Ovary (tissue), 10 donors: ENCODE measurements at places on chromosomes 4 and X. TPM values are rescaled to one million over a fixed set of nuclear protein-coding genes. Genes with fewer than 3 reads are reported as not detected.

DNA sequence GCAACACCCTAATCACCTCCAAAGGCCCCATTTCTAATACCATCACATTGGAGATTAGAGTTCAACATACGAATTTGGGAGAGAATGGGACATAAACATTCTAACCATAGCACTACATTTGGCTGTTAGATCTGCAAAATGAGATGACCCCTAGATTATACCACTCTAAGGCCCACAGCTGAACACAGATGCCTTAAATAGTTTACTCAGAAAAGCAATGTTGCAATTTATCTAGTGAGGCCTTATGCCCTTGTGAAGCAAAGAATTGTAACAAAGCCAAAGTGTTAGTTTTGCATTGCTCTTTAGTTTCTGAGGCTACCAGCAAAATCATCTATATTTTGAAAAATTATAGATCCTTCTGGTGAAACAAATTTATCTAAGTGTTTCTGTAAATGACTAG, 31.6 kb upstream of the ARHGEF6 start:
- H3K4me3 ChIP-seq, result no peak overlapping the region
- no peaks in the 10 kb centered on the region for H3K36me3 ChIP-seq
- no peaks in the 10 kb centered on the region for H3K27me3 ChIP-seq
- DNase-seq, result no peak
- no peaks in the 10 kb centered on the region for H3K4me1 ChIP-seq

- DNase-seq, result no peak
- no peaks in the 10 kb centered on the region for H3K4me1 ChIP-seq
- no peak overlapping the region for H3K4me3 ChIP-seq
- H3K27ac ChIP-seq, result no peak overlapping the region
- no peaks in the 10 kb centered on the region for H3K27me3 ChIP-seq
Observed at GRCh38 chr4:108261026-108261425, 92.3 kb upstream of the LEF1 start.

The TCEAL6 gene
- 3.0 TPM for total RNA-seq

DNA sequence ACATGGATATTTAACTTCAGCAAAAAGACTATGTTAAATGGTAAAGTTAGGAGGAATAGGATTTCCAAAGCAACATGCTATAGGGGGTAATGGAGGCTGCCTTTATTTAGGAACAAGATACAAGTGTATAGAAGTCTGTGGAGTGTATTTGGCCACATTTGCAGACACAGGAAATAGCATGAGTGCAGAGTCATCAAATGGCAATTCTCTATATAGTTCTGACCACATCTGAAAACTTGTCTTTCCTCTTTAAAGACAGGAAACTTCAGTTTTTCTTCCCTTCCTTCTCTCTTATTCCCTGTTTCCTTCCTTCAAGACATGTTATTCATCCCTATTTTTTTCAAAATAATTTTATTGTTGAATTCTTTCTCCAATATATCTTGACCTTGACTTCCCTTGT, 119.3 kb upstream of the PITX2 start:
- H3K4me3 ChIP-seq, result no peak overlapping the region
- no peak overlapping the region for H3K27ac ChIP-seq
- H3K4me1 ChIP-seq, result no peaks in the 10 kb centered on the region
- no peaks in the 10 kb centered on the region for H3K27me3 ChIP-seq
- DNase-seq, result no peak

DNA sequence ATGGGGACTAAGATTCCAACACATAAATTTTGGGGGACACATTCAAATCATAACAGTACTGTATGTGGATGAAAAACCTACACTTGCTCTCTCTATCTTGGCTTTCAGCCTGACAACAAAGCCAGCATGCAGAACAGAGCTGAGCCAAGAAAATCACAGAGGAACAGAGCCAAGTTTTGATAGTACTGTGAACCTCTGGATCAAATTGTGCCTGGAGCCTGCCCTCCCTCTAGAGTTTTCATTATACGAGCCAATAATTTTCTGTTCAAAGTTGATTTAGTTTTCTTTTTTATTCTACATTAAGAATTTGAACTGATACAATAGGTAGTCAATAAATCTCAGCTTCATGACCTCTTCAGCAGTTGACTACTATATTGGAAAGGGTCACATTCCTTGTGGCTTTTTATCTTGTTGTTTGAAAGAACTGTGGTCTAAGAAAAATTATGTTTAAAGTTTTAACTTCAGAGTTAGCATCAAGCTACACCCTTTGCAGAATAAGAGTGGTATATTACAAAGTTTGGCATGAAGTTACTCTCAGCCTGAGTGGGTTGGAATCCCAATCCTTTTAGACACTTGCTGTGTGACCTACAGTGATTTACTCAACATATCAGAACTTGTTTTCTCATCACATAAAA, 31.1 kb downstream of the GRID2 start:
- no peak for DNase-seq
- no peaks in the 10 kb centered on the region for H3K36me3 ChIP-seq
- no peak overlapping the region for H3K27ac ChIP-seq
- H3K4me1 ChIP-seq, result peaks cover 6% of the 10 kb centered on the region
- H3K4me3 ChIP-seq, result no peak overlapping the region

DNA sequence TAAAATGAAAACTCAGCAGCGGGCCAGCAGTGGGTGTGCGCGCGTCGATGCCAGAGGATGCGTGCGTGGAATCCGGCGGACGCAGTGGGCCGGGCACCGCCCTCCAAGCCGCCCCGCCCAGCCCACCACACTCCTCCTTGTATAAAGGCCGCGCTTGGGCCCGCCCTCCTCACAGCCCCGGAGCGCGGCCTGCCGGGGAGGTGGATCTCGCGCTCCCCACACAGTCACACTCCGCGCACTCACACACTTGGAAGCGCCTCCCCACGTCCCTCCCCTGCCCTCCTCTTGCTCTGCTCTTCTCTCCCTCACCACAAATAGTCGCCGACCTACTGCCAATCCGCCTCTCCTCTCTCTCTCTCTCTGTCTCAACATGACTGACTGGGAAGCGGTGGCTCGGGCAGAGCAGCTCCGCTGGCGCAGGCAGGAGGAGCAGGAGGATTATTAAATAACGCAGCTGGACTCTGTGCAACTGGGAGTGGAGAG, at the start of gene CCSER1:
CCSER1 (plus strand) TSS at position 172 of the 483 bp plus-strand sequence.
- no peaks in the 10 kb centered on the region for H3K27me3 ChIP-seq
- H3K4me1 ChIP-seq, result peaks cover 3% of the 10 kb centered on the region
- peak within 1 kb of the TSS; percentile 48 for H3K4me3 ChIP-seq
- DNase-seq, result peak; percentile 64
- no peaks in the 10 kb centered on the region for H3K36me3 ChIP-seq
- no peak within 1 kb of the TSS for H3K27ac ChIP-seq

The ADGRL3 gene
- 2.5 TPM for total RNA-seq

The GRIA2 gene
- total RNA-seq, result 4.8 TPM

The FAM236A gene
- not detected for total RNA-seq

The DCX gene
- not detected for total RNA-seq

- H3K4me1 ChIP-seq, result peaks cover 2% of the 10 kb centered on the region
- no peaks in the 10 kb centered on the region for H3K36me3 ChIP-seq
- no peak overlapping the region for H3K4me3 ChIP-seq
- H3K27ac ChIP-seq, result no peak overlapping the region
- H3K27me3 ChIP-seq, result no peaks in the 10 kb centered on the region
Observed at GRCh38 chrX:14779580-14779979, 93.3 kb downstream of the FANCB start.

DNA sequence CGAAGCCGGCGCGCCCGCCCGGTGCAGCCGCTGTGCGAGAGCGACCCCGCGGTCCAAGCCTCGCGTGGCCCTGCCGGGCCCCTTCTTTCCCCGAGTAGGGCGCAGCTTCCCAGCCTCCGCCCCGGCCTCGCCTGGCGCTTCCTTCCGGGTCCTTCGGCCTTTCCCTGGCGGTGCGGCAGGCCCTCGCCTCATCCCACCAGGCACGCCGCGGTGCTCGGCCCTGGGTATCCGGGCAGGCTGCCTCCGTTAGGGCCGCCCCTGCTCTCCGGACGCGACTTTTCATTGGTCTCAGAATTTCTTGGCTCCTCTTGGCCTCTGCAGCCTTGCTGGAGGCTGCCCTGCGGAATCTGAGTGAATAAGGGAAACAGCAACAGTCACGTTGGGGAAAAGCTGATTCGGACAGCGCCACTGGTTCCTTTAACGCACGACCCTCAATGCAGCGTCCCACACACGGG, 429 bp downstream of the UVSSA start:
- peaks cover 2% of the 10 kb centered on the region for H3K4me1 ChIP-seq
- peak overlapping the region; percentile 83 for H3K4me3 ChIP-seq

- no peak overlapping the region for H3K27ac ChIP-seq
- no peak overlapping the region for H3K4me3 ChIP-seq
- no peaks in the 10 kb centered on the region for H3K36me3 ChIP-seq
- DNase-seq, result no peak
Observed at GRCh38 chr4:38785901-38786402, 3.2 kb upstream of the TLR10 start.

The ARAF gene
- 72.4 TPM for total RNA-seq

The SHROOM3 gene
- total RNA-seq, result 1.1 TPM

- no peak for DNase-seq
- H3K4me3 ChIP-seq, result no peak overlapping the region
- H3K4me1 ChIP-seq, result no peaks in the 10 kb centered on the region
- no peak overlapping the region for H3K27ac ChIP-seq
- H3K27me3 ChIP-seq, result no peaks in the 10 kb centered on the region
Observed at GRCh38 chrX:17370191-17370590, 4.8 kb upstream of the NHS start.

DNA sequence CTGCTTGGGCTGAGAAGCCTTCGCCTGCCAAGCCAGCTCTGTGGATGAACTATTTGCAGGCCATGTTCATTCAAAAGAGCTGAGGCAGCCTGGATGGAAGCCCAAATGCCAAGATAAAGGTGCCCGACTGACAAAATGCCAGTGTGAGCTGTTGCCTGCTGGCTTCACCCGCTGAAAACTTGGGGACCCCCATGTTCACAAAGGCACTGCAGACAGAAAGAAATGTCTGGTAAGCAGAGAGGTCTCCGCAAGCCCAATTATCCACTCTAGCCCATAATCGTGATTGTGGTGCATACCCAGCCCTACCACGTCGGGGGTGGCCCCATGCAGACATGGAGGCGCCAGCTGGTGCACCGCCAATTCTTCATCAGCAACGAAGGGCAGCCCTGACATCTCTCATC, 13.0 kb upstream of the SMIM20 start:
- H3K27me3 ChIP-seq, result no peaks in the 10 kb centered on the region
- no peak overlapping the region for H3K4me3 ChIP-seq
- H3K27ac ChIP-seq, result no peak overlapping the region
- H3K4me1 ChIP-seq, result no peaks in the 10 kb centered on the region

The HSPA4L gene
- total RNA-seq, result 12.6 TPM

The DKK2 gene
- 0.32 TPM for total RNA-seq

DNA sequence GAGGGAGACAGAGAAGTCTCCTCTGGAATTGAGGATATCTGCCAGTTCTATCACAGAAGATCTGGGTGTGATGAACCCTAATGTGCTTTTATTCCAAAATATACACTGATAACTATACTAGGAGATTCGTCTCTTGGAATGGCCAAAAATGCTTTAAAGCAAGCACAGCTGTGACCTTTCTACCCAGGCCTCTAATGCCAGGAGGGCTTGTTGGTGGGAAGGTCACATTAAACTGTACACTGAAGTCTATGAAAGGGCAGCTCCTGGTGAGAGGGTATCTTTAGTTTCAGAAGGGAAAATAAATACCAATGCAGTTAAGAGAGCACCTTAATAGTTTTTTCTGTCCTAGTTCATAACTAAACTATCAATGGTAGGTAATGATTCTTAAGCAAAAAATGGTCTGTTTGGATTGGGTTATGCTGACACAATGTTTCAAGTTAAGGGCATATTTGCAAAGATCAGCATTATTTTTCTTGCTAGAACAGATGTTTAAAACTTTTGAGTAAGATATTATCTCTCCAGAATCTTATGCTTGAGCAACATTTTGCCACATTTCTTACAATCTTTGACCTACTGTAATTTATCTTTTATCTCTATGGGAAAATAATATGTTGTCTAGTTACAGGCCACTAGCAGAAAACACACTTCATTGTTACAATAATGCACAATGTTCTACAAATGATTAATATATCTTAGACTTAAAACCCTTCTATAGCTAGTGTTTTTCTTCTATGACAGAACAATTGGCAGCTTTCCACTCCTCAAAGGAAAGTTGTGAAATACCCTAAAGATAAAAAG, 59.6 kb downstream of the SEC24D start:
- H3K4me1 ChIP-seq, result peaks cover 8% of the 10 kb centered on the region
- H3K4me3 ChIP-seq, result no peak overlapping the region
- DNase-seq, result no peak
- no peaks in the 10 kb centered on the region for H3K27me3 ChIP-seq
- no peaks in the 10 kb centered on the region for H3K36me3 ChIP-seq

The SLC25A6 gene
- 540 TPM for total RNA-seq

DNA sequence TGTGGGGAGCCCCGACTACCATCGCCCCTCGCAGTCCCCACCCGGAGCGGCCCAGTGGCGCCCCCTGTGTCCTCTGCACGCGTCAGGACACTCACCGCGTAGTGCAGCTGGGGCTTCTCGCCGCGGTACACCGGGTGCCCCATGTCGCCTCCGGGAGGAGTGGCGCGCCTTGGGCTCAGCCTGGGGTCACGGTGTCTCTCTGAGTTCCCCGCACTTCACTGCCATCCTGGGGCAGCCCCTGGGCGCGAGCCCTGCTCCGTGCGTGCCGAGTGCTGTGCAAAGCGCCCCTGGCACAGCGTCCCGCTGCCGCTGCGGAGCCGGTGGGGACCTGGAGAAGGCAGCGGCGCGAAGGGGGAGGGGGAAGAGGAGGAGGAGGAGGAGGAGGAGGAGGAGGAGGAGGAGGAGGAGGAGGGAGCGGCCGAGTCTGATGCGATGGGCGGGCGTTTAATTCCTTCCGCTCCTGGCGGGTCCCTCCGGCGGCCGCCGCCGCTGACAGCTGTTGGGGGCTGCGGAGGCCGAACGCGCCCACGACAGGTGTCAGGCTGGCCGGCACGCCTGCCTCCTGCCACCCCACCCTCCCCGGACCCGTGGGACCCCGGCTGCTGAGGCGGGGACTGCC, 134.3 kb downstream of the AMELX start:
- DNase-seq, result peak; percentile 75
- H3K4me3 ChIP-seq, result peak overlapping the region; percentile 55
- no peaks in the 10 kb centered on the region for H3K36me3 ChIP-seq
- peaks cover 2% of the 10 kb centered on the region for H3K4me1 ChIP-seq
- no peaks in the 10 kb centered on the region for H3K27me3 ChIP-seq
